C1 segment of cervical spinal cord (tissue), 14 donors: ENCODE measurements at places on chromosomes 1 and 21.

DNA sequence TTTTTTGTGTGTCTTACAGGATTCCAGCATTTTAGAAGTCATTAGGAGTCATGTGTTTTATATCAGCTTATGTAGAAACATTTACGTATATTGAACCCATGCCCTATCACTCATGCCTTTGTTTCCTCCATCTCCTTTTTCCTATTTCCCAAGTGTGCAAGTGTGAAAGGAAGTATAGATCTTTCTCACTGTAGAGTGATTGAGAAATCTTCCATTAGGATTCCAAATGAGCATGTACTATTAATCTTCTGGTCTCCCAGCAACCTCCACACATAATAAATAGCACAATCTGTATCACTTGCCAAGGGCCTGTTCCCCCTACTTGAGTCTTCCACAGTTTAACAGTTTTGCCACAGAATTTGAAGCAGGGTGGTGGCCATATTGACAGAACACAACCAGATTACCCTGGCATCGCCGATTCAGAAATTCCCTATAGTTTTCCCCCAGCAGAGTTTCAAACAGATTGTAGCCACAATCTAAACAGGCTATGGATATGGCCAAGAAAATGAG lies 1052.8 kb downstream of the TTLL7 start:
- no peak for DNase-seq

GRCh38 chr1:67191668-67192520 lies 25.6 kb downstream of the IL23R start:
- DNase-seq = no peak

DNA sequence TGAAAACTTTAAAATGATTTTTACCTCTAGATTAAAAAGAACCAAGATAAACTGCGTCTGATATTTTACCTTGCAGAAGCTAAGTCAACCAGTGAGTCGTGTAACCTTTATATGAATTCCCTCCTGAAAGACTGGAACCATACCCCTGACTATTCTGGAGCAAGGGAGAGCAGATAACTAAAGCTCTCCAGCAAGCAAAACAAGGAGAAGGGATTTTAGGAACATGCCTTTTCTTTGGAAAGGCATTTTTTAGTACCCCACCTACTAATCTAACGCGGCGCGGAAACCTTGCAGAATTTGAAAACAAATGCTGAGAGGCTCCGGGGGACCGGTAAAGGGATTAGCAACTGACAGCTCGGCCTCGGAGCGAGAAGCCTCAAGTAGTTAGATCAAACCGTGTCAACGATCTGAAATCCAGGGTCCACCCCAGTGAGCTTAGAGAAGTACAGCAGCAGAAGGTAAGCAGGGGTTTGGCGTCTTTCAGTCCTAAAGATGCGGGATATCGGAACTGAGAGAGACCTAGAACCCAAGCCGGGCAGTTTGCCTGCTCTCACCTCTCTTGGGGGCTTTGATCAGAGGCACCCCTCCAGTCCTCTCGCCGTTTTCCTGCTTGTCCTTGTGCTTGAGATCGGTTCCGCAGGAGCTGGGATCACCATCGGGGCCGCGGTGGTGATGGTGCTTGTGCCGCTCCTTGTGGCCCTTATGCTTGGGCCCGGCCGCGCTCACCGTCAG lies 954 bp downstream of the RSBN1 start:
- no peak for DNase-seq

- no peak for DNase-seq
Observed at GRCh38 chr1:235533476-235534168, 29.4 kb upstream of the B3GALNT2 start.

- no peak for DNase-seq
Observed at GRCh38 chr1:171372418-171373084, 58.6 kb downstream of the FMO4 start.

- no peak for DNase-seq
Observed at GRCh38 chr1:62229932-62230331, 35.3 kb downstream of the L1TD1 start.

GRCh38 chr1:177229781-177230180 lies 59.0 kb downstream of the BRINP2 start:
- DNase-seq = no peak

- DNase-seq = peak; percentile 30
Observed at GRCh38 chr1:112849425-112850033, 106.5 kb downstream of the SLC16A1 start.

DNA sequence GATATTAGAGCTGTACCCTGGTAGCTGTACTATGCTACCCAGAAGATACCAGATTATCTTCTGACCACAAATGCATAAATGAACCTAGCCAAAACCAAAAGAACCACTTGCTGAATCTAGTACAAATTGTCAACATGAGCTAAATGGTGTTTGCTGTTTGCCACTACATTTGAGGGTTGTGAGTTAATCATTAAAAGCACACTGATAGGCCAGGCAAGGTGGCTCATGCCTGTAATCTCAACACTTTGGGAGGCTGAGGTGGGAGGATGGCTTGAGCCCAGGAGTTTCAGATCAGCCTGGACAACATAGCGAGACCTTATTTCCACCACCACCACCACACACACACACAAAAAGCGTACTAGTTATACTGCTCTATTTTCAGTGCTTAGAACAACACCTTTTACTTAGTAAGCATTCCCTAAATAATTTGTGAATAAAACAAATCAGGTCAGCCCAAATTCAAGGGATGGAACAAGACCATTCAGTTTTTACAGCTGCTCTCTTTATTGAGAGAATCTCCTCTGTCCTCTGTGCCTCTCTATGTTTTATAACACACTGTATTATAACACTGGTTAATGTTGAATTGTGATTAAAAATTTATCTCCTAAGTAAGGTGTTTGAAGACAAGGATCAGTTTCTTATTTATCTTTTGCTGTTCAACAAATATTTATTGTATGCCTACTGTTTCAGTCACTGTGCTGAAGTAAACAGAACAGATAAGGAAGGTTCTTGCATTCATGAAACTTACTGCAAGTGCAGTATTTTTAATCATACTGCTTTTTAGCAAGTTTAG lies 44.0 kb downstream of the MAGI3 start:
- no peak for DNase-seq

DNA sequence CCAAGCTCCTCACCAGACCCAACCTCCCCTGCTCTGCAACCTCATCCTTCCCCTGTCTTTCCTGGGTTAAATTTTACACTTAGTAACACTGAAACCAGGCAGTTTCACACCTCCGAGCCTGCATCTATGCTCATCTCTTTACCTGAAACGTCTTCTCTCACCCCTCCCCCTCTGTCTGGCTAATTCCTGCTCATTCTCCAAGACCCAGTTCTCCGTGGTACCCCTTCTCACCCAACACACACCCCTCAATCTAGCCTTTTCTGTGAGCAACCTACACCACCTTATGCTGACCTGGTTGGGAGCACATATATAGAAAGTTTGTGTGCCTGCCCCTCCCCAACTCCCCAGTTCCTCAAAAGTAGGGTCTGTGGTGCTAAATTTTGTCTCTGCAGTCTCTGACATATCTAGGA lies 3.7 kb upstream of the KIAA1614 start:
- no peak for DNase-seq

GRCh38 chr1:206507284-206508129 lies at the start of gene RASSF5:
TSS of gene RASSF5 (plus strand) at chr1:206507531. CDS start at chr1:206507603, 72 bp downstream.
- DNase-seq = no peak

DNA sequence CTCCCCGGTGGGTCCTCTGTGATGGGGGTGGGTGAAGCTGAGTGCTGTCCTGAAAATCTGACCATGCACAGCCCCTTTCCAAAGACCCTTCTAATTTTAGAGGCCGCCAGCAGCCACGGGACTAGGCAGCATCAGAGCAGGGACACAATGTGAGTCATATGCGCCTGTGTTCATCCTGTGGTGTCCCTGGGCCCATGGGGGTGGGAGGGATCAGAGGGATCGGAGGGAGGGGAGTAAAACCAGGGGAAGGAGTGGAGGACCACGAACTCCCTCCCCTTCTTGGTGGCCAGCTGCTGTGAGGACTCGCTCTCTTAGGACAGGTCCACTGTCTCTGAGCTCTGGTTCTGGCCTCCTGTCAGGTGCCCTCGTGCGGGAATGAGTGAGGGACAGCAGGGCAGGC lies 61.5 kb downstream of the ADARB1 start:
- no peak for DNase-seq

GRCh38 chr1:203284411-203285123 lies 20.8 kb upstream of the BTG2 start:
- DNase-seq = no peak

GRCh38 chr1:201693890-201694607 lies 134.9 kb upstream of the IPO9 start:
- no peak for DNase-seq

DNA sequence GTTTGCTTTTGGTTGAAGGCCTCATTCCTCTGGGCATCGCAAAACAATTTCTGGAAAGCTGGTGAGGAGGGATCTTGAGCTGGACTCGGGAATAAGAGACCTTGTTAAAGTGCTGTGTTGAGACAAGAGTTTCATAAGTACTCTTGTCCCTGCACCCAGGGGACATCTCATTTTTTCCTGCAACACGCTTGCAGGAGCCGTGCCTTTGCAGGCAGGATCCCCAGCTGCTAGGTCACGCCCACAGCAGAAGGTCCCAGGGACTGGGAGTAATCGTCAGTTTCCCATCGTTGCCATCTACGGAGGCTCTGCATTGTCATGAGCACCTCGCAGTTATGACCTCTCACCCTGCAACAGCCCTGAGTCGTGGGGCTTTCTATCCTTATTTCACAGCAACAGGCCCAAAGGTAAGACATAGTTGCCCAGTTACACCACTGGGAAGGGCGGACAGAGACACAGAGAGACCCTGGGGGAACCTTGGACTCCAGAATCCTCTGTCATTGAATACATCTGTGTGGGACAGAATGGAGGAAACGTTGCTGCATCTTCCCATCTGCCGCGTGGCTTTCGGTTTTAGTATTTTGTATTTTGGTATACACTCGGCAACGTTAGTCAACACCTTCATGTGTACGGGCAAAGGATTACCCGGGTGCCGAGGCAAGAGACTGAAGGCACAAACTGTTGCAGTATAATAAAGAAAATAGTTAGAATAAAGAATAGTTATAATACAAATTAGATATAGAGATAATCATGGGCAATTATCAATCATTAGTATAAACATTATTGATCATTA lies 60.4 kb upstream of the DMRTB1 start:
- no peak for DNase-seq

- DNase-seq = no peak
Observed at GRCh38 chr1:222654849-222655248, 37.0 kb downstream of the MIA3 start.

DNA sequence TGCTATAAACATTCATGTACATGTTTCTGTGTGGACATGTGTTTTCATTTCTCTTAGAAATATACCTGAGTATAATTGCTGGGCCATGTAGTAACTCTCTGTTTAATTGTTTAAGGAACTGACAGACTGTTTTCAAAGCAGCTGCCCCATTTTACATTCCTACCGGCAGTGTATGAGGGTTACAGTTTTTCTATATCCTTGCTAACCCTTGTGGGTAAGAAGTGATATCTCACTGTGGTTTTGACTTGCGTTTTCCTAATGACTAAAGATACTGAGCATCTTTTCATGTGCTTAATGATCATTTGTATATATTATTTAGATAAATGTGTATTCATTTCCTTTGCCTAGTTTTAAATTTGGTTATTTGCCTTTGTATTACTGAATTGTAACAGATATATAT lies 81.7 kb downstream of the DNM3 start:
- no peak for DNase-seq

- DNase-seq = no peak
Observed at GRCh38 chr1:51284487-51284954, 45.8 kb downstream of the TTC39A start.

- DNase-seq = no peak
Observed at GRCh38 chr1:201493757-201494617, 12.9 kb downstream of the CSRP1 start.

DNA sequence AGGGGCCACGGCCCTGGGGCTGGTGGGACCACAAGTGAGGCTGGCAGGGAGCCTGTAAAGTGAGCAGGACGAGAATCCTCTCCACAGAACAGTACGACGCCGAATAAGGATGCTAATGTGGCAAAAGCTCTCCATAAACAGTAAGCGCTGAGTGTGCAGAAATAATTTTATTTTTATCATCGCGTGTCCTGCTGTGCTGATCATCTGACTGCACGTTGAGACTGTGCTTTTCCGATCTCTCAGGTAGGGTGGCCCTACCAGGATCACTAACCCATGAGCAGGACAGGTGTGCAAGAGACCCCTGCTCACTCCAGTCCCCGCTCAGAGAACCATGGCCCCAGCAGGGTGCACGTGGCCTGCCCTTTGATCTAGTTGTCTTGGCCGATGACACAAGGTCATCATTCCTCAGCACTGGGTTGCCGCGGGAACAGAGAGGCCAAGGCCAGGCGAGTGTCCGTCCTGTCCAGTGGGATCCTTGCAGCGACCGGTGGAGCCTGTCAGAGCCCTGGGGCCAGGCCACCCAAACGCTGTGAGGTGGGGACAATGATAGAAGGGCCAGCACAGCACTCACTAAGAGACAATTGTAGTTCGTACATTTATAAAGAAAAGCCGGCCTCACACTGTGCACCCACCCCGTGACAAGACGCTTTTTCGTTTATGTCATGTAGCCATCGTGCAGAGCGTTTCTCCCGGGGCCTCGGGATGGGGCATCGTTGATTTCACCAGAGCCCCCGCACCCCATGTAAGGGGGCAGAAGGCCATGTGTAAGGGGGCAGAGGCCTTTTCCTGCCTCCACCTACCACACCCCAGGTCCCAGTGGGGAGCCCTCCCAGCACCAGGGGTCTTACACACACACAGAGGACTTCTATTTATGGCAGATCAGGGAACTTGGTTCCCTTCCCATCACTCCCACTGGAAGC lies 52.7 kb upstream of the ADARB1 start:
- DNase-seq = no peak

DNA sequence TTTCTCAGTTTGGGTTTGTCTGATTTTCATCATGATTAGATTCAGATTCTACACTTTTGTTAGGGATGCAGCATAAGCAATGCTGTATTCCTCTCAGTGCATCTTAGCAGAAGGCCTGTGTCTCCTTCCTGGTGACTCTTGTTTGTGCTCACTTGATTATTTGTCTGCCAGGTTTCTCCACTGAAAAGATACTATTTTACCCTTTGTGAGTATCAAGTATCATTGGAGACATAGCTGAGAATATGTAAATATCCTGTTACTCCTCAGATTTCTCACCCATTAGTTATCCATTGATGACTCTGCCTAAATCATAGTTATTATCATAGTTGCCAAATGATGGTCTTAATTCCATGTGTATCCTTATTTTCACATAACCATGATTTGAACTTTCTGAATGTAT lies 148.5 kb downstream of the POU2F1 start:
- DNase-seq = no peak

- DNase-seq = no peak
Observed at GRCh38 chr1:180548686-180549317, 10.0 kb upstream of the OVAAL start.

DNA sequence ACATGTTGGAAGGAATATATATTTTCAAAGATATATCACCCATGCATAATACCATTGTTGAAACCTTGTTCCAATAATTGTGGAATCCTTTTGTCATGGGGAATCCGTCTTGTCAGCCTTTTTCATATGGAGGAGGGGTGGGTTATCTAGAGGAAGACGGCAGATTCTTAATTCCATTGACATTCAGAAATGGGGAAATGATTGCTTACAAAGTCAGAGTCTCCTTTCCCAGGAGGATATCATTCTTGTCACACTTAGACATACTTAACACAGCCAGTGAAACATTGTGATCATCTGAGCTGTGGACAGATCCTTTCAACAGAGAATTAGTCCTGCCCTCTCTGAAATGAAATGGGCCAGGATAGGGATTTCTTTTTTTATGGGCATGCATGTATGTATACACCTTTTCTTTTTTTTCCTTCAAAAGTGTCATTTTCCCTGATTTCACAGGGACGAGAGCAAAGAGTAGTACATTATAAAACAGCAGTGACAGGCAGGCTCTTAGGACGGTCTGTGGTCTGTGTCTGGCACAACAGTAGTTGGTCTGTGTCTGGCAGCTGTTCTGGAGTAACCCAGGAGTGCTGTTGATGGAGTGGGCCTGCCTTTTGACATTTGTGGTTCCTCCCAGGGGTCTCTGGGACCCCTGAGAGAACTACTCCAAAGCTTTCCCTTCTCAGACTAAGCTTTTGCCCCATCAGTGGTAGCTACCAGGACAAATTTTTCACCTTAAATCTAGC lies 50.1 kb downstream of the VPS13D start:
- DNase-seq = no peak
